HT-29 (cell line): ENCODE measurements at places on chromosomes 12 and 14.
A peak's percentile ranks its signal among the peaks of the same experiment; 100 is the strongest.

- DNase-seq: no peak
Measured at GRCh38 chr12:90404071-90404470, 550.9 kb downstream of the CCER1 start.

DNA sequence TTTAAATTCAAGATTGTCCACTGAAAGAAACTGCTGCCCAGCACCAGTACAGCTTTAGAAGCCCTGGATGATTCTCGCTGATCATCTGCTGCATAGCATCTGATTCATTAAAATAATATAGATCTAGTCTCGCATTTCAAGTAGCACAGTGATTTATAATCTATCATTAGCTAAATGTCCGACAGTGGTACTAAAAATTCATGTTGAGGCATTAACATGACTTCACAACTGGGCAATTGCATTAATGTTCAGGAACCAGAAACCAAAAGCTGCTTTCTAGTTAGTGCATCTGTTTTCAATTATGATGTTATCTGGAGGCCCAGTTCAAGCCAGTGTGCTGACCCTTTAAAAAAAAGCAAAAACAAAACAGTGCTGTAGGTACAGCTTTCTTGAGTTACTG is 1987.2 kb upstream of the SEL1L start:
- DNase-seq: no peak

- DNase-seq: no peak
Measured at GRCh38 chr14:53011053-53011462, 60.2 kb upstream of the FERMT2 start.

DNA sequence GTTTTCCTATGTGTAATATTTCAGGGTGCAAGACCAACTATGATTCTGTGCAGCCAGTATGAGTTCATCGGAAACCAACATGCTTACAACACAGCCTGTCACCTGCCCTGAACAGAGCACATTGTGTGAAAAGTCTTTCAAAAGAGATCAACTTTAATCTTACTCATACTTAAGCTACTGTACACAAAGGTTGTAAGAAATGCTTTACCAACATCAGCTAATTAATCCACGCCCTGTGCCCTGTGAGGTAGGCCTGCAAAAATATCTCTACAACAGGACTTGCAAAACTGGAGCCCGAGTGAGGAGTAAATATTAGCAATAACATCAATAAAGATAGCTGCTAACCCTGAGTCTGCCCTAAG is 15.1 kb downstream of the APPL2 start:
- no peak for DNase-seq

GRCh38 chr12:52791271-52792184 is 4.4 kb downstream of the KRT3 start:
- no peak for DNase-seq

DNA sequence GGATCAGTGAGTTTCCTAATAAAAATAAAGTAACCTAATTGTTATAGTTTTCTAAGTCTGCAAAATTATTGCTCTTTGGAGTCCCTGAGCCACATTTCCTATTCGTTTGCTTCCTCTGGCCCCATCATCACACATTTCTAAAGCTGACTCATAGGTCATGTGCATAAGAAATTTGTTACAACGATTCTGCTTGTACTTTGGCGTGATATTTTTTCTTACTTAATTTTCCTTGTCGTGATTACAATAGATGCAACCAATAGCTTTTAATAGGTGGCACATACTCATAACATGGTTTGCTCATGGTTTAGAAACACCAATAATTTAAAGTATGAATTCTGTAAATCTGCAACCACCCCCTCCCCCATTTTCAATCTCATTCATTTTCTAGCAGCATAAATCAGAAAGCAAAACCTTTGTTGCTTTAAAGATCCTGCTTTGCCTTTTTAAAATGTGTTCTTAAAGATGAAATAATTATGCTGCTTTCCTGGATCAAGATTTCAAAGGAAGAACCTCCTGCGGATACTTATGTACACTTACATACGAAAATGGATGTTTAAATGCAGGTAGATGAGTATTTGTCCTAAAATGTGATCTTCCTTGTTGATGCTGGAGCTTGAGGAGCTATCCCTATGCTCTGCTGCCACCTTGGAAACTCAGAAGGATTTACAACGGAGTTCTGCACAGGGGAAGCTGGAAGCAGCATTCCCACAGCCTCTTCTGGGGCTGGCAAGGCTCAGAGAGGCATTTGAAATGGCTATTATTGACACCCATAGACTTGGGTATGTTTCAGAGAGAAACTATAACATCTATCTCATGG is 1.7 kb upstream of the FLRT2 start:
- peak; percentile 57 for DNase-seq

GRCh38 chr12:48442179-48442847 is 30.0 kb upstream of the ANP32D start:
- DNase-seq: peak; percentile 10

GRCh38 chr12:64998371-64999147 is 122.5 kb downstream of the WIF1 start:
- DNase-seq: no peak

- DNase-seq: no peak
Measured at GRCh38 chr14:61399365-61399764, 78.0 kb downstream of the PRKCH start.

- DNase-seq: no peak
Measured at GRCh38 chr12:18808221-18808620, 70.3 kb downstream of the CAPZA3 start.
